CD8-positive, alpha-beta T cell (primary cell): ENCODE measurements at places on chromosomes 2 and 18.
A peak's percentile ranks its signal among the peaks of the same experiment; 100 is the strongest.

DNA sequence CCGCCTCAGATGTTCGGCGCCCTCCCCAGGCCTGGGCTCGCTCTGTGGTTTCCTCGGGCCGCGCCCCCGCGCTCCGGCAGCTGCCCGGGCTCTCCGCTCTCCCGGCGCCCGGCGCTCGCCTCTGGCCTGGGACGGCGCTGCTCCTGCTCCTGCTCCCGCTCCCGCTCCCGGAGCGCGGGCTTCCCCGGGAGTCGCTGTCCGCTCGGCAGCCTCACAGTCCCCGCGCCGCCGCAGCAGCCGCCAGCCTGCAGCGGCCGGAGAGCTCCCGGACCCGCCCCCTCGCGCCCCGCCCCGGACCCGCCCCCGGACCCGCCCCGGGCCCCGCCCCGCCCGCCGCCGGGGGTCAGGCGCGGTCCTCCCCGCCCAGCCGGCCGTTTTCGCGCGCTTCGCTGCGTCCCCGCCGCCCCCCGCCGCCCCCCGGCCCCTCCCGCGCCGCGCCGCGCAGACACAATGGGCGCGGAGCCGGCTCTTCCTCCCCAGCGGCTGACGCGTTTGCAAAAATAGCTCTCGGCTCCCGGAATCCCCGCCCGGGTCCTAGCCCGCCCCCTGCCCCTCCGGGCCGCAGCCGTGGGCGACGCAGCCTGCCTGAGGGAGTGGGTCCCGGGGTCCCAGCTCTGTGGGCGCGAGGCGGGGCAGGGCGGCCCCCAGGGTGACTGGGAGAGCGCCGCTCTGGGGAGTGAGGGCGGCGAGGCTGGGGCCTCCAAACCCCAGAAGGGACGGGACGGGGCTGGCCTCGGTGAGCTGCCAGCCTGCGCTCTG lies at the start of gene ARL4C:
ARL4C (minus strand) TSS at position 247 of the 759 bp plus-strand sequence. CDS start 495 bp downstream, outside the sequence.
- DNase-seq: peak; percentile 80

DNA sequence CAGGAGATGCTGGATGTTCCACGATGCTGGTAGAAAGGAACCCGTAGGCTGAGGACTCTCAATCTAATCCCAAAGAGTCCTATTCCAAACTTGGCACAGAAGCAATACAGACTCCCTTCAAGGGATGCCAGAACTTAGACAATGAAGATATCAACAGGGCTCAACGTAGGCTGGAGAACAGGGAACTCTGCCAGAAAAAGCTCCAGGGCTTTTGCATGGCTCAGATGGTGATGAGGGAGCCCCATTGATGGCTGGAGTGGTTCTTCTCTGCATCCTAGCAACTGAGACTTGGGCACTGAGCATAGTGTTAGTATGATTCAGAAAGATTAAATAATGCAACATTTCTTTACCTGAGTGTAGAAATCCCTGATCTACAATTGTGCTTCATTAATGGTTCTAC lies 117.2 kb upstream of the NCK2 start:
- no peak for DNase-seq

DNA sequence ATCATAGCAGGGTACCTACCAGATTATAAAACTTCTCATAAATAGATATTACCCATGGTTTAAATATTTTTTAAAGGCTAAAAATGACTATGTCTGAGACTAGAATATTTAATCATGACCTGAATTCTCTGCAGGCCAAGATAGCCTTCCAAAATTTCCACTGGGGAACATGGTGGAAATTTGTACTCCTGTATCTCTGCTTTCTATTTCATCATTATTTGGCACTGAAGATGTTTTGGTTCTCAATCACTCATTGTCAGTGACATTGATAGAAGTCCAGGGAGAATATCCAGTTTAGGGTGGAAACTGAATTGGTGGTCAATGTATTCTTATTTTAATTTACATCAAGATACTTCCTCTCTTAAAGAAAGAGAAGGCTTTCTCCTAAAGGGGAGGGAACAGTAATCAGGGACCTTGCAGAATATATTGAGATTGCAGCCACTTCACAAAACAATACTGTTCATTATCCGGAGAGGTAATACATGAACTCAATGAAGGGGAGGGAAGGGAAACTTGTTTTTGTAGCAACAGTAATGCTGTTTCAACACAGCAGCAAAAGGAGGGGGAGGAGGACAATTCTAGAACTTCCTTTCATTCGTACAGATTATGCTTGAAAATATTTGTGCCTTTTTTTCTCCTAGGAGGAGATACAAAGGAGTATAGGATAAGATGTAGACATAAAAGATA lies 34.1 kb downstream of the EEF1B2 start:
- DNase-seq: no peak

DNA sequence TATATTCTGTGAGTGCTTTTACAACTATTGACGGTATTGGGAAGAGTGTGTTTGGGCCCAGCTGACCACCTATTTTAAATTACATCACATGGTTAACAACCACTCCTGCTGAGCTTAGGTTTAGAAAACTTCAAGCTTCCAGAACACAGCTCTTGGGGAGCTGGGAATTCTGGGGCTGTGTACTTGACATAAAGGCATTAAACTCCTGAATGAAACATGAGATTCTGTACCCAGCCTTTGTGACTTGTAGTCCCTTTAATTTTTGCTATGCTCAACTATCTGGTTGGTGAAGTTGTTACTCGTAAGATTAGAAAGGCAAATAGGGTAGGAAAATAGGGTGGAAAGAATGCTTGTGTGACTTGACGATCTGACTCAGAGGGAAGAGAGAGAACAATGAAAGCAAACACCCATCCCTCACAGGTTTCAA lies 66.9 kb downstream of the LTBP1 start:
- no peak for DNase-seq

- no peak for DNase-seq
Observed at GRCh38 chr2:225670111-225670974, 270.8 kb downstream of the NYAP2 start.

DNA sequence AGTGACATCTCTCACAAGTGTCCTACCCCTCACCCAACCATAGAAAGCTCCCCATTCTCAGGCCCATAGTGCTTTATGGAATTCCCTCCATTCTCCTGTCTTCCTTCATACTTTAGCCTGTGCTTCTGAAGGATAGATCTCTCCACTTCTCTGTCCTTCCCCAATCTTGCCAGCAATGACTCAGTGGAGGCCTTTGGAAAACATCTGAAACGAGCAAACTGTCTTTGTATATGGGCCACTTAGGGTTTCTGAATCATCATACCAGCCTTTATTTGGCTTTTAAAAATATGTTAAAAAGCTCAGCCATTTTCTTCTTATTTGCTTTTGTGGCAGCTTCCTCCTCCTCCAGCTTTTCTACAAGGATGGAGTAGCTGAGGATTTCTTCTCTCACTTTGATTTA lies 65.6 kb upstream of the ZNF385B start:
- no peak for DNase-seq

DNA sequence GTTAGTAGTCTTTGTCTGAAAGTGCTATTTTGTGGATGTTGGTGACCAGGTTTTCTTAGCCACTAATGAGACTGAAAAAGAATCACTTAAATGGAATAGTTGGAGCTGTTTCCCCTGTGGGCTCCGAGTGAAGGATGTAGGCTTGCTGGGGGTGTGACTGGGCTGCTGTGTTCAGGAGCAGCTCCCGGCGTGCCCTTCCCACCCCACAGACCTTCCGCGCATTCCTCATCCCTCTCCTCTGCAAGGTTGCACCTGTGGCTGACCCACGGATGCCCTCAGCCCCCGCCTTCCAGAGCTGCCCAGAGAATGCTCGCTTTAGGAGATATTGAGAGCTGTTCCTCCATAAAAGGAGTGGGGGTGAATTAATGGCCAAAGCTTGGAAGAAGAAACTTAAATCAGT lies 174.3 kb downstream of the LDLRAD4 start:
- peak; percentile 25 for DNase-seq

DNA sequence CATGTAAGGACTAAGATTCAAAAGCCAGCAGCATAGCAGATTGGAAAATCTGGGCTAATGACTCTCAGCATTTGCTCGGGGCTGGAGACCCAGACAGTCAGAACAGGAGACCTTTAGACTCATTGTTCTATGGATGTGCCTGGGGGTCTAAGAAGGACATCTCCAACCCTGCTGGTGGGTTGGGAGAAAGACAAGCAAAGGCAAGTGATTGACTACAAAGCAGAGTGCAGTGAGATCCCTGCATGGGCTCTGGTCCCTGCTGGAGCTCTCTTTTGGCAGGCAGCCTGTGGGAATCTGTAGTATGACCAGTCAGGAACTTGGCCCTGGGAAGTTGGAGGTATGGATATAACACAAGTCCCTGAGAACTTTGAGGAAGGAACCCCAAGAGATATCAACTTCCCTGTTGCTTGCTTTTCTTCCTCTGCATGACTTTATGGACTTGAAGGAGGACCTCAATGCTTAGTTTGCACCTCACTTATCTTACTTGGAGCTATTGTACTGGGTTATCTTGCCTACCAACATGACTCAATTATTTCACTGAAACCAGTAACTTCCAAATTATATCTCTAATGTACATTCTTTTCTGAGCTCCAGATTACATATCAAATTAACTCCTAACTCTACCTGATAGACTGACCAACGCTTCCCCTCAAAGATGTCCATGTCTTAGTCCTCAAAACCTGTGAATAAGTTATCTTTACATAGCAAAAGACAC lies 236.0 kb downstream of the CYRIA start:
- no peak for DNase-seq

GRCh38 chr2:56227811-56228210 lies 44.0 kb downstream of the CCDC85A start:
- DNase-seq: no peak

GRCh38 chr2:84947010-84947593 lies 23.9 kb upstream of the KCMF1 start:
- no peak for DNase-seq

GRCh38 chr2:203164311-203164935 lies 74.4 kb upstream of the CYP20A1 start:
- DNase-seq: no peak

DNA sequence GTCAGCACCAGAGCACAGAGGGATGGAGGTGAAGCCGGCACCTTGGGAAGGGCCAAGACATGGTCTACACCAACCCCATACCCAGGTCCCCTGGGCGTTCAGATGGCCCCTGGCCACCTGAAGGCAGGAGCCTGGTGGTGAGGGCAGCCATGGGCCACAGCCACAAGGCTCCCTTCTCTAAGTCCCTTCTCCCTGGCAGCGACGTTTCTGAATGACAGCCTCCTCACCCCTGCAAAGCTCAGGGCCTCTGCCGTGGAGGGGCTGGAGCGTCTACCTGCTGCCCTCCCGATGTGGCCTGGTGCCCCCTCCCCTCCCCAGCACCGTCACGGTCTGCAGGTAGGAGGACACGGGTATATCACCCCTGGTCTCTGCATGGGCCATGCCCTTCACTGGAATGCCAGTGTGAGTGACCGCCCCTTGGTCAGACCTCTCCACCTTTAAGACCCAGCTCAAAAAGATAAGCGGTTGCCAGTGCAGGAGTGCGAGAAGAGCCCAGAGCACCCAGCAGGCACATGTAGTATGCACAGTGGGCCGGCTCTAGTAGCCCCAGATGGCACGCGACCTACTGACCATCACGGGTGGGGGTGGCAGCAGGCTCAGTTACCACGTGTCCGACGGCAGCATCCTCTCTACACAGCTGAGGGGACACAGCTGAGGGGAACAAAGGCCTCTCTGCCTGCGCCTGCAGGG lies 46.6 kb downstream of the HS6ST1 start:
- no peak for DNase-seq

DNA sequence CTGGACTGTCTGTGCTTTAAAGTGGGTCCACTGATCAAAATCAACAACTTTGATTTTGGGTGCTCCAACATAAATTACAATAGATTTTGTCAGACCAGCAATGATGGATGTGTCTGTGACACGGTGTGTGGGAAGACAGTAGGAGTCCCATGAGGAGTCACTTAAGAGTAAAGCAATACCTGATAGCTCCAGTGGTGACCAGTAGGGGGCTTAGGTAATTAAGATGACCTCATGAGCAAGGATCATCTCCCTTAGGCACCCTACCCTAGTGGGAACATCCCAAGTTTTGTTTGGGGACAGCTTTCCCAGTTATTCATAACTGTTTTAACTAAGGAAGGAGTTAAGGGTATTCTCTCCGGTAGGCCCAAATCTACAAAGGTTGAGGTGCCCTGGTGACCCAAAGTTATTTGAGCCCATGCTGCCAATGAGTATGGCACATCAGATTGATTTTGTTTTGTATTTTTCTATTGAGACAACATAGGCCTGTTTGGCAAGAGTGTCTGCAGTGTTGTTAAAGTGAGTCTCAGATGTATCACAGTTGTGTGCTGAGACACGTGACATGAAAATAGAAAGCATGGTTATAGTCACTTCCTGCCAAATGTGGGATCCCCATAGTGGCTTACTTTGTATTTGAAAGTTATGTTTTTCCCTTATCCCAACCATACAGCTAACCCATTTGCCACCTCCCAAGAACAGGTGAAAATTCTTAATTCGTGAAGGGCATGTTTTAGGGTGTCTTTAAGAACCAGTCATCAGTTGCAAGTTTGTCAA lies 1337.6 kb upstream of the SLC39A10 start:
- no peak for DNase-seq

DNA sequence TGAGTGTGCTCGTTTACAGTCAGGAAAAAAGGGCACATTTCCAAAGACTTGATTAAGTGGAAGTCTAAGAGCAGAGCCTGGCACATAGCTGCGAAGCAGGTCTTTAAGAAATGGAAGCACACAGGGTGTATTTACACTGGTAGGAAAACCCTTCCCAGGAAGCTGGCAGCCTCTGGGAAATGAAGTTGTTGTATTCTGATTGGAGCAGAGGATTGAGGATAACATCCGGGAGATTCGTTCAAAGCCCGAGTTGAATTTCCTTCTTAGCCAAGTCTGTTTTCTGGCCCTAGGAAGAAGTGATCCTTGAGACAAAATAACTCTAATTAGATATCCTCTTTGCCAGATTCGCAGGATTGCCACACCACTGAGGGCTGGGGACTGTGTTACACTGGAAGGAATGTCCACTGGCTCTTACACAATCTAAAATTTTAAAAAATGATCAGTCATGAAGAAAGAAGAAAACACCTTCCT lies 75.9 kb downstream of the ITGB1BP1 start:
- DNase-seq: no peak

GRCh38 chr18:63848159-63848558 lies 39.3 kb upstream of the SERPINB2 start:
- DNase-seq: no peak

- DNase-seq: no peak
Observed at GRCh38 chr2:104861351-104862057, 7.6 kb downstream of the POU3F3 start.

GRCh38 chr18:41982942-41983660 lies 28.1 kb downstream of the PIK3C3 start:
- DNase-seq: no peak

- no peak for DNase-seq
Observed at GRCh38 chr2:241359481-241360045, 3.5 kb downstream of the FARP2 start.

- no peak for DNase-seq
Observed at GRCh38 chr2:202704248-202704647, 69.5 kb downstream of the FAM117B start.

GRCh38 chr18:46628206-46628605 lies 28.8 kb downstream of the LOXHD1 start:
- DNase-seq: no peak

GRCh38 chr2:188196343-188197008 lies 95.2 kb upstream of the GULP1 start:
- no peak for DNase-seq

DNA sequence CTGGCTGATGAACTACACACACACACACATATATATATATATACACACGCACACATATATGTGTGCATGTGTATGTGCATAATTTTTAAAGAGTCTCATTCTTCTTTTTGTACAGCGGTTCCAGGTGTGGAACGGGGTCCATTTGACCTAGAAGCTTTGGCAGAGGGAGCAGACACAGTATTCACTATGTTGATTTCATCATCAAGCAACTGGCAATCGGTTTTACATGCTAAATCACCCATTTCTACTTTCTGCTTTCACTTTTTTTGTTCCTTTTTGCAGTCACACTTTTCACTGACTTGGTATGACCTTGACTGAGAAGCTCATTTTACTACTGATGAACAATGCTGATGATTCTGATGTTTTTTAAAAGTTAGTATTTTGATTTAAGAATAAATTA lies 63.0 kb upstream of the PGAP1 start:
- DNase-seq: no peak
